Stimulated activated CD4-positive, alpha-beta T cell treated with anti-CD3 and anti-CD28 coated beads, TNF-alpha, amount 100 ng/mL, for 4 hours (primary cell): ENCODE measurements at places on chromosomes 2 and 18.

- DNase-seq: no peak
These were observed 118.9 kb downstream of the WDR7 start for GRCh38 chr18:56770097-56770496.

DNA sequence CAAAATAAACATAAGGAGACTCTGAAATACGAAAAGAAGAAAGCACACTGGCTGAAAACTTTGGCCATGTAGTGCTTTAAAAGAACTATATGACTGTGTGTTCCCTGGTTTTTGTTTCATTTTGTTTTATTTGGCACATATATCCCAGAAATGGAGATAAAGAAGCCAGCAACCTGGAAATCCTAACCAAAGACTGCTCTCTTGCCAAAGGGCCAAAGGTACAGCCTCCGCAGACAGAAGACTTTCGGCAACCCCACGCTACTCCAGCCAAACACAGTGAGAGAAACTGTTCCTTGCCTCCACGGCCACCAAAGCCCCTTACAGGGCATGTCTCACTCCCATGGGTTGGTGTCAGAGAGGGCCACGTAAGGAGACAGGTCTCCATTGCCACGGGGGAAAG, 381.2 kb upstream of the NETO1 start:
- DNase-seq: no peak

GRCh38 chr18:36688020-36688965, 140.5 kb downstream of the TPGS2 start:
- no peak for DNase-seq

GRCh38 chr2:71919708-71920107, 228.0 kb downstream of the CYP26B1 start:
- no peak for DNase-seq

GRCh38 chr2:108079736-108080135, 93.4 kb downstream of the SLC5A7 start:
- no peak for DNase-seq

- DNase-seq: no peak
These were observed 62.9 kb downstream of the AFTPH start for GRCh38 chr2:64586883-64587481.
